ENCODE measurements at places on chromosomes 4 and X. TPM values are rescaled to one million over a fixed set of nuclear protein-coding genes. Genes with fewer than 3 reads are reported as not detected.

The COL4A5 gene
- 15.0 TPM for total RNA-seq

The MAGEA12 gene
- not detected for total RNA-seq

The TGIF2LX gene
- total RNA-seq = not detected

The TACC3 gene
- 15.0 TPM for total RNA-seq

The PSAPL1 gene
- total RNA-seq = not detected

The P2RY8 gene
- total RNA-seq = not detected

Data from IMR-90 (cell line).